T1000 (cell line): ENCODE measurements at places on chromosomes 3 and 15.

DNA sequence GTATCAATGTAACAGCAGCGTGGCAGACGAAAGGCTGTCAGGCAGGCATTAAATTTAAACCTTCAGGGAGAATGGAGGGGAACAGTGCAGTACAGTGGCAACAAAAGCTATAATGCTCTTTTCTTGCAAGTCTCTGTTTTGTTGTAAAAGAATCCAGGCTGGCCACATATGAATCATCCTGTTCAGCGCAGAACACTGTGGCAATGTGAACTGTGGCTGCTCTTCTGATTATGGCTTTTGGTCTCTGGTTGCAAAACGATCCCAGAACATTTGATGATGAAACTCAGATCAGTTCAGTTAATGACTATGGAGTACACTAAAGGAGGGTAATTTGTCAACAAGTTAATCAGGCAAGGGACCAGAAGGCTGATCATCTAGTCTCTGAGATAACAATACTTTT is 219.7 kb upstream of the SGO1 start:
- DNase-seq, result peak; percentile 16

GRCh38 chr3:161576714-161577510 is 80.3 kb downstream of the OTOL1 start:
- no peak for DNase-seq

DNA sequence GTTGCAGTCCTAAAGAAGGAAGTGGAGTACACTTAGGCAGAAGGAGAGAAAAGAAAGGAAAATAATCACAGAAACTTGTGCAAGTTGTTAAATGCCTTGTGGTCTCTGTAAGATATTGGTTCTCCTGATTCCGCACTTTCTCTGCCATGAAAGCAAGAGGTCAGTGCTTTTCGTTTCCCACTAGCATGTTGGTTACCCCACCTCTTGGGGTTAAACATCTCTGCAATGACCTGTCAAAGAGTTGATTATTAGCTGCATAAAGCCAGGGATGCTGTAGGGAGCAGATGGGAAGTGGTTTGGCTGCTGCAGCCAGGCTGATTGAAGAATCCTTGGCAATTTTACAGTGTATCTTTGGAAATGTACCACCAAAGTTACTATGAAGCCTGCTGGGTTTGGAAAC is 33.3 kb downstream of the ZNF609 start:
- DNase-seq, result no peak

GRCh38 chr15:91878319-91878870 is 24.9 kb downstream of the SLCO3A1 start:
- DNase-seq, result no peak

- DNase-seq, result no peak
Measured at GRCh38 chr15:99963976-99964375, 230.7 kb upstream of the LYSMD4 start.

DNA sequence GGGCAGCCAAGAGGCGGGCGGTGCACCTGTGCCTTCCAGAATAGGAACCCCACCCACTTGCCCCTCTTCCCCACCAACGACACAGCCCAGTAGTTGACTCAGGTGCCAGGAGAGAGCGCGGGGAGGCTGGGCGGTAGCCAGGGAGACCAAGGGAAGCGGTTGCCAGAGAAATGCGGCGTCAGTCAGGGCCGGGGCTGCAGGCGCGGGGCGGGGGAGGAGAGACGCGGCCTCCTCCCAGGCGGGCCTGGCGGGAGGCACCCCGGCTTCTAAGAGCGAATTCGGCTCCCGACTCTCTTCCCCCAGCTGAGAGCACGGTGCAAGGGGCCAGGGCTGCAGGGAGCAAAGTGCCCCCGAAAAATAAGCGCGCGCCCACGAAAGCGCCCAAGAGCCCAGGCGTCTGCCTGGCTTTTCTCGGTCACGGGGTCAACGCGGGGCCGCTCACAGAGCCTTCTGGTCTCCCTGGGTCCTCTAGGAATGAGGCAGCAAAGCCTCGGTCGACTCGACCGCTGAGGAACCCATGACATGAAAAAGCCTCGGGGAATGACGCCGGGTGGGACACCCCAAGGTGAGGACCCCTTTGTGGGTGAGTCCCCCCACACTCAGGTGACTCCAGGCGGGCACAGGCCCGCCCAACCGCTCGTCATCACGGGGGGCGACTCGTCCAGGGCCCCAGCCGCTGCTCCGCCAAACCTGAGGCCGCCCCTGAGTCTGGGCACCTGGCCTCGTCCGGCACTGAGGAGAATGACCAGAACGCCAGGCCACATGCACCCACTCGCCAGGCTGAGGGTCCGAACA is 716 bp downstream of the CPEB1 start:
- no peak for DNase-seq

- DNase-seq, result no peak
Measured at GRCh38 chr3:134430174-134430573, 55.6 kb downstream of the ANAPC13 start.

DNA sequence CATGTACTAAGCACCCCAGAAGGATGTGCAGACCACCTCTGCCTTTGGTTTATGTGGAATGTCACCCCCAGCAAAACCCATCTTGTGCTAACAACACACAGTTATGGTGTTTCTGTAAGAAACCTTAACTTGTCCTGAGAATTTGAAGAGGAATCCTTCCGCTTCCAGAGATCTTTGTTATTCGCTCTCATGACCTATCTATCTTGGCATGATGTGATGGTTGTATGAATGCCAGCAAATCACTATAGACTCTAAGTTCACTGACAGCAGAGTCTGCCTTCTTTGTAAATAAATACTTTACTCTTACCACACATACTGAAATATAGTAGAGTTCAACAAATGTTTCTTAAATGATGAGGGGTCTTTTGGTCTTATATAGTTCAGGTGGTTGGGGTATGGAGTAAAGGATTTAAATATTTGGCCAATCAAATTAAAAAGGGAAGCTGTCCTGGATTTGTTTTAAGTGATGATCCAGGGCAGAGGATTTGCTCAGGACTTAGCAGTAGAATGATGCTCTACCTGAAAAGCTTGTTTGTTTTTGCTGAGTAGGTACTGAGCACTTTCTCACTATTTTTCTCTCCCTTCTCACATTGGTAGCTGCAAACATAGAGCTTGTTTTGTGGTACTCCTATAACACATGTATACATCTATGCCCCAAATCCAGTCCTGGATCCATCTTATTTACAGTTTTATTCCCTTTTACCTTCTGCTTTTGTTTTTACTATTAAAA is 27.9 kb upstream of the RTP1 start:
- no peak for DNase-seq

- DNase-seq, result no peak
Measured at GRCh38 chr15:100715571-100716455, 113.4 kb downstream of the ASB7 start.

- no peak for DNase-seq
Measured at GRCh38 chr15:85646538-85647091, 148.1 kb downstream of the KLHL25 start.

DNA sequence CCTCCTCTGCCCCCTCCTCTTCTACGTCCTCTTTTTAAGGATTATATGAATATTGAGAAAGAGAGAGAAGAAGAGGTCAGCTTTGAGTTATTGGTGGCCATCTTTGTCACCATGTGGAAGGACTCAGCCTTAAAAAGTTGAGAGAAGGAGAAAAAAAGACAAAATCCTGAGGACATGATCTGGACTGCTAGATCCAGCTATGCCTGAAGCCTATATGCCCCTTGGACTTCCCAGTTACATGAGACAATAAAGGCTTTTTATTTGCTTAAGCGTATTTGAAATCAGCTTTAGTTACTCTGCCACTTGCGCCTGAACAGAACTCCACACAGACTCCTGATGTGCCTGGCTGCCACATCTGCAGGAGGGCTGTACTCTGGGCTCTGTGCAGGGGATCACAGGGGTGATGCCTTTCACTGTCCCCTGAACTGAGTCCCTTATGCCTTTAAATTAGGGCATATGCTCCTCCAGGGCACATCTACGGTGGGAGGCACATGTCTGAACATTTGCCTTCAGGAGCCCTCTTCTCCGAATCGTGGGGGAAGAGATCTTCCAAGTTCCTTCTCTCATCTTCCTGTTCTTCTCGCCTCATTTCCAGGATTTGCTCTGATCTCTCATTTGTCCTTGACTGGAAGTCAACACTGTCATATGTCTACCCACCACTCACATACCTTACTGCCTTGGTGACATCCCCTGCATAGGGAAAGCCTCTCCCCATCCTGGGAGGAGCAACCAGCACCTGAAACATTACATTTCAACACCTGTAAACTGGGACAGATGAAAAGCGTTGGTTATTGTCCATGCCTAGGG is 14.0 kb upstream of the PLA2G4E start:
- no peak for DNase-seq

- no peak for DNase-seq
Measured at GRCh38 chr15:65773386-65774111, 18.5 kb downstream of the DENND4A start.

DNA sequence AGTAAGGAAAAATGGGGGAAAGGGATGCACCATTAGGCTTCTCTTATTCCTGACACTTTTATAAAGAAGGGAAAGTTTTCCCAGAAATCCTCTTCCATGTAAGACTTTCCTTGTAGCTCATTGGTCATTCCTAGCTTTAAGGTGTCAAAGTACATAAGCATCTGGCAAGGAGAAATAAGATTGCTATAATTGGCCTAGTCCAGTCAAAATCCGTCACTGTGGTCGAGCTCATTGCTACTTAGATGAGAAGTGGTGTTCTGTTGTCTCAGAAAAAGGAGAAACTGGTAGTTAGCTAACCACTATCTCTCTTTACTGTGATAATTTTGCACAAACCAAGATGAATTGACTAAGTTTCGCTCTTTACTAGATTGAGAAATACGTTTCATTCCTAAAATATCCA is 370.1 kb downstream of the CNTN4 start:
- no peak for DNase-seq

DNA sequence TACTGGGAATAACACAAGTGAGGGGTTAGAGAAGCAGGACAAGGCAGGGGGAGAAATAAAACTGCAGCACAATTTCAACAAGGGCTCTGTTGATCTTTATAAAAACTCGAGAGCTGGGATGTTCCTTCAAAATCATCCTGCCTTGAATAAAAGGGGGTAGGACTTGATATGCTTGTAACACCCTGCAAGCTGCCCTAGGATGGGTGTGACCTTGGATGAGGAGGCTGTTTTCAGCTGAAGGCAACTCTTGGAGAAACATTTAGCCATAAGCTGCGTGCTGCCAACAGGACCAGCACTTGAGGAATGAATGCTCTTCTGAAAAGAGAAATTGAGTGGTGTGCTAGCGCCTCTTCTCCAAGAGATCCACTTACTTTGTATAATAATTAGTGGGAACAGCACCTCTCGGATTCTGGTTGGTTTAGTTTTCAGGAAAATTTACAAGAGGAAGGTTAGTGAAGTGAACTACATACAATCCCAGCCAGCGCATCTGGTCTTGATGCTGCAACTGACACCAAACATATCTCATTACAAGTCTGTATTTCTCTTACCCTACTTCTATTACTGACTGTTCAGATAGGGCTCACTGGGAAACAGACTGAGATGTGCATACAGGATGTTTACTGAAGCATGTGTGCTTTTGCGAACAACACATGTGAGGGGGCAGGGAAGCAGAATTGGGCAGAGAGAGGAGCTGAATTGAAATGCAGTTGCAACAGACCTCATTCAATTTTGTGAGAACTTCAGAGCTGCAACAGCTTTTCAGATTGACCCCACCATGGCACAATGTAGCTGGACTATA is 643.0 kb upstream of the GOLIM4 start:
- no peak for DNase-seq

- no peak for DNase-seq
Measured at GRCh38 chr3:147305533-147306250, 100.7 kb downstream of the ZIC4 start.

DNA sequence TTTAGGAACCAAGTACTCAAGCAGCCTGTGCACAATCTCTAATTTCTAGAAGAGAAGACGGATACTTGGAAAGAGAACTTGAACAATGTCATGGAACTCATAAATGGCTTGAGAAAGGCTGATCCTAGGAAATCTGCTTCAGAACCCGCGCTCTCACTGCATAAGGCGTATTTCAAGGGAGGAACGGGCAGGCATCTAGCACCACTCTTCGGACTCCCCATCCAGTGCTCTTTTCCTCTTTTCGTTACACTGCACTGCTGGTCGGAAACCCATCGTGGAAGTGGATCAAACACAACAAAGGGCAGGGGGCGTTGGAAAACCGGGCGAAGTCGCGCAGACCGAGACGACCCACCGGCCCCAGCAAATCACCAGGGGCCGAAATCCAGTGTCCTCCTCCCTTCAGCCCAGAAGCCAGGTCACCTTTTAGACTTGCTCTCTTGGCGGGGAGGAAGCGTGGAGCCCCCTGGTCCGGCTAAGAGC is 539 bp upstream of the TLNRD1 start:
- no peak for DNase-seq

DNA sequence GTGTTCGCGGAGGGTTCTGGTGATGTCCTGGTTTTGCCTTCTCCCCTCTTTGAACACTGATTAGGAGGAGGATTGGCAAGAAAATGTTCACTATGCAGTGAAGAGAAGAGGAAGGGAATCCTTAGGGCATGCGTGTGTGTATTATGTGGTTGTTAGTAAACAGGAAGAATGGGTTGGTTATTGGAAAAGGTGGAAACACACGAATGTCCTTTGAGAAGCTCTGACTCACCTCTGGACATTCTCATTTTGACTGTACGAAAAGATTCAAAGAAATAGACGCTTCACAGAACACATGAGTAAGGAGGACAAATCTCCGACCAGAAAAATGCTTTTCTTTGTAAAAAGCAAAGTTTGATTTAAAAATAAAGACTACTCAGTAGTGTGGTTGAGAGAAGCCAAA is 188.8 kb upstream of the PRICKLE2 start:
- no peak for DNase-seq

DNA sequence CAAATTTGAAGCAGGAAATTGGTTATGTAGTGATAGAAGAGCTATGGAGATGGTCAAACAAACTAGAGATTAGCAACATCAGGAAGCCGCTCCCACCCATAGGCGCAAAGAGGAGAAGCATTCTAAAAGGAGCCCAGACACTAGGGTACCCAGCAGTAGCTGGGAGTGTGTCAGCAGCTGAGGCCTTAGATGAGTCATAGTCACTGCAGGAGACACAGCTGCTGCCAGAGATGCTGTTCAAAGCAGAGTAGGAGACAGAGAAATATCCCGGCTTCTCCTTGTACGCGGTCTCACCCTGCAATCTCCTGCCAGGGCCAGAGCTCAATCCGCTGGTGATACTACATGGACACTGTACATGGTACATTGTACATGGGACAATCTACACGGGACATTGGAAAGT is 61.9 kb downstream of the VGLL3 start:
- DNase-seq, result no peak

DNA sequence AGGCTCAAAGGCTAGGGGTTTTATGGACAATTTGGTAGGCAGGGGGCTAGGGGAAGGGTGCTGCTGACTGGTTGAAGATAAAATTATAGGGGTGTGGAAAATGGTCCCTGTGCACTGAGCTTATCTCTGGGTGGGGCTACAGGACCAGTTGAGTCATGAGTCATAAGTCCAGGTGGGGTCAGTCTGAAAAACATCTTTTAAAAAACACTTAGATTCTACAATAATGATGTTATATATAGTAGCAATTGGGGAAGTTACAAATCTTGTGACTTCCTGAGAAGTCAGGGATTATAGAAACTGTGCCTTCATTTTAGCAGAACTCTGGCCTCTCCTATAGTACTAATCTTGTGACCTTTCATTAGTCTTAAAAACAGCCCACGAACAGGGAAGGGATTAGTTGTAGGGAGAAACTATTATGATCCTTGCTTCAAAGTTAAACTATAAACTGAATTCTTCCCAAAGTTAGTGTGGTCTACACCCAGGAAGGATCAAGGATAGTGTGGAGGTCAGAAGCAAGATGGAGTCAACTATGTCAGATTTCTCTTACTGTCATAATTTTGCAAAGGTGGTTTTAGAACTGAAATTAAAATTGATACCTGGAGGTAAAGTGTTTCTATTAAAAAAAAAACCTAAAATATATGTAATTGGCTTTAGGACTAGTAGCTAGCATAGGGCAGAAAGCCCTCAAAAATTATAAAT is 130.1 kb downstream of the P2RY1 start:
- no peak for DNase-seq

- DNase-seq, result no peak
Measured at GRCh38 chr3:10515396-10515795, 10.0 kb upstream of the ATP2B2 start.
